ENCODE measurements at places on chromosomes 6 and 20.

GRCh38 chr6:39333644-39334438 lies 11.3 kb upstream of the KCNK16 start:
- no peak for DNase-seq

GRCh38 chr6:43172104-43173007 lies 1.3 kb downstream of the SRF start:
- DNase-seq = peak; percentile 15

- DNase-seq = no peak
Measured at GRCh38 chr6:52570291-52570700, 6.6 kb downstream of the TRAM2 start.

- peak; percentile 65 for DNase-seq
Measured at GRCh38 chr6:6861995-6862394, 245.8 kb upstream of the RREB1 start.

- no peak for DNase-seq
Measured at GRCh38 chr20:23251779-23252178, 98.8 kb upstream of the NXT1 start.
